Fibroblast of skin of right biceps (primary cell): ENCODE measurements at places on chromosomes 7 and 10.

DNA sequence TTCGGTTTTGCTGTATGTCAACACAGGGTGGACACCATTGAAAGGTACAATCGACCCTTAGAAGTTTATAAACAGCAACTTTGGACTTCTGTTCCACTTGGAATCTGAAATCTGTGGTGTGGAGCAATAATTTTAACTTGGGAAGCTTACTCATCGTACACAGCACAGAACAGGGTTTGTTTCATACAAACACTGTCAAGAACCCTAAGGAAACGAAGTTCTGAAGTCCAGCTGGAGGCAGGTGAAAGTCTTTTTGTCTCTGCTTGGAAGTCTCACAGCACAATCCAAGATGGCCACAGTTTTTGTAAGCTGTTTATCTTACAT lies 31.5 kb downstream of the NMT2 start:
- DNase-seq = no peak

DNA sequence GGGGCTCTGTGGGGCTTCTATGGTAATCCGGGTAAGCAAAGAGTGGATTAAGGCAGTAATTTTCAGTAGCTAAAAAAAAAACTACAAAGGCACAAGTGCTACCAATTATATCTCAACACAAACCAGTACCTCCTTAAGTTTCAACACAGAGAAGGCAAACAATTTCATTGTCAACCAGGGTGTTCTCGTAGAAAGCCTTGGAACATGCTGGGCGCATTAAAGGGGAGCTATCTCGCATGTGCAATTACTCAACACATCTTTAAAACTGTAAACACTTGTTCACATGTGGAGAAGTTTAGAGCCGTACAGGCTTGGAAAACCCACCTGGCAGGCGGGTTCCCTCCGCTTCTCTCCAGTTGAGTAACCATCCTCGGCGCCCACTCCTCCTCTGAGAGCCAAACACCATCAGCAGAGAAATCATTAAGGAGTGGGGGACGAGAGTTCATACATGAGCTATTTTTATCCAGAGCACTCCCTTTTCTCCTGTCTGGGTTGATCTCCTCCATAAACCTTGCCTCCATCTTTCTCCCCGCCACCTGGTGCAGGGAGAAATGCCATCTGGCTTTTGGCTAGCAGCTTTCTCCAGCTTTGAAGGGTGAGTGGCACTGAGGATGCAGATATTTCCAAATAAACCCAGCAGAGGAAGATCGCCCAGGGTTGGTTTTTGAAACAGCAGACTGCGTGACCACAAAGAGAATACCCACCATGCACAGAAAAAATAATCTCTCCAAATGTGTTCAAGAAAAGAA lies 287.1 kb downstream of the WDR11 start:
- no peak for DNase-seq

DNA sequence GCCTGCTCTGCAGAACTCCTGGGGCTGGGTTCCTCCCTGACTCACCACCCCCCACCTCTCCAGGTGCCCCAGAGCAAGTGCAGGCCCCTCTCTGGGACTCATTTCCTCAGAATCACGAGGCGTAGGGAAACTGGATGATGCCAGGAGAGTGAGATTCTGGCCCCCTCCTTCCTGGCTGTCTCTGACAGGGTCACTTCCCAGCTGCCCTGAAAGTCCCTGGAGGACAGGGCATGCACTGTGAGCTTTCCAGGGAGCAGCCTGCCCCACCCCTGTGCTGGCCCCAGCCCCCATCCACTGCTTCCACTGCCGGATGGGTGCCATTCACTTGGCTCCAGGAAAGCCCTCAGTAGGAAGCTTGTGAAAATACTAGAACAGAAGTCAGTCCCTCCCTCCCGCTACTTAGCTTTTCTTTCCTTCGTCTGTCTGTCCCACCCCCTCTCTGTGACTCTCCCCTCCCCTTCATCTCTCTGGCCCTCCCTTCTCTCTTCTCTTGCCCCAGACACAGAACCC lies 10.4 kb downstream of the TACR2 start:
- no peak for DNase-seq

- peak; percentile 87 for DNase-seq
These were observed 39.2 kb downstream of the EEPD1 start for GRCh38 chr7:36192053-36192824.

GRCh38 chr10:112835217-112835715 lies 114.8 kb upstream of the TCF7L2 start:
- DNase-seq = no peak

- no peak for DNase-seq
These were observed 19.1 kb downstream of the TSPAN14 start for GRCh38 chr10:80473096-80473657.

GRCh38 chr10:23399701-23400144 lies 39.2 kb upstream of the OTUD1 start:
- peak; percentile 83 for DNase-seq
